Left ventricle myocardium inferior (tissue), 1 donor: ENCODE measurements at places on chromosomes 7 and 10. TPM values are rescaled to one million over a fixed set of nuclear protein-coding genes. Genes with fewer than 3 reads are reported as not detected.

VWDE gene
- total RNA-seq, result not detected

CLDN4 gene
- 0.27 TPM for total RNA-seq

DNA sequence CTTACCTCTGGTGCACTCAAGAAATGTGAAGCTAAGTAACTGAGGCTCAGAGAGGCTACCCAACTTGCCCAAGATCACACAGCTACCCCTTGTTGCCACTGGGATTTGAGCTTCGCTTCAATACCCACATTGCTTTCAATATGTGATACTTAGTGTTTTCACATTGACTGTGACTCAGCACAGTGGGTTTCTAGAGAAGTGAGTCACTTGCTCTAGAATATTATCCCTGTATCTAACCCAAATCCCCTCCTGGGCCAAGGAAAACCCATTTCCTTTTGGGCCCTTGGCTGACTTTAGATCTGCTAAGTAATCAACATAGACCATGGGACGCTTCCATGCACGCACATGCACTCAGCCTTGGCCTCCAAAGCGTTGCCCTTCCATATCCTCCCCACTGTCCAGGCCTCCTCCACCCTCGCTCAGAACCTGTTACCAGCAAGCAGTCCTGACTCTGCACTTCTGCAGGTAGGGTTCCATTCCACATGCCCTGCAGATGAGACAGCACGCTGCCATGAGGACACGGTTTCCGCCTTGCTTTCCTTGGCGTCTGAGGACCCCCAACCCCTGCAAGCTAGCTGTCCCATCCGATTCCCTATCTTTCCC, 87.7 kb upstream of the CHST15 start:
- H3K27ac ChIP-seq, result no peak overlapping the region
- H3K27me3 ChIP-seq, result no peaks in the 10 kb centered on the region
- H3K36me3 ChIP-seq, result no peaks in the 10 kb centered on the region
- no peak for DNase-seq
- no peak overlapping the region for H3K4me3 ChIP-seq

GRCh38 chr7:14368285-14368684, 378.8 kb upstream of the ETV1 start:
- no peak for DNase-seq
- H3K36me3 ChIP-seq, result no peaks in the 10 kb centered on the region
- H3K4me1 ChIP-seq, result no peaks in the 10 kb centered on the region
- H3K4me3 ChIP-seq, result no peak overlapping the region

DNA sequence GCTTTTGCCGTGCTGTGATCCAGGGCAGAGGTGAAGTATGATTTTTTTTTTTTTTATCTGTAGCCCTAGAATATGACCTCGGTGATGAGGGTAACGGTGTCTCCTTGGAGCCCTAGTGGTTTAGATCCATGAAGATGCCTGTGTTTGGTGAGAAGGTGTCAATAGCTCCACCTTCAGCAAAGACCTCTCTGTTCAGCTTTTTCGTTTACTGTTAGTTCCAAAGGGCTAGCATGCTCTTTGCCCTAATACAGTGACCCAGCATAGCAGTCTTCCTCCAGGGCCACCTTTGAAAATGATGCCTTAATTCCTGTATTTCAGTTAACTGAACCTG, 746 bp upstream of the MRPS16 start:
- H3K36me3 ChIP-seq, result peaks cover 22% of the 10 kb centered on the region
- H3K4me1 ChIP-seq, result peaks cover 36% of the 10 kb centered on the region
- H3K27me3 ChIP-seq, result no peaks in the 10 kb centered on the region
- no peak for DNase-seq
- H3K27ac ChIP-seq, result peak overlapping the region; percentile 94

DNA sequence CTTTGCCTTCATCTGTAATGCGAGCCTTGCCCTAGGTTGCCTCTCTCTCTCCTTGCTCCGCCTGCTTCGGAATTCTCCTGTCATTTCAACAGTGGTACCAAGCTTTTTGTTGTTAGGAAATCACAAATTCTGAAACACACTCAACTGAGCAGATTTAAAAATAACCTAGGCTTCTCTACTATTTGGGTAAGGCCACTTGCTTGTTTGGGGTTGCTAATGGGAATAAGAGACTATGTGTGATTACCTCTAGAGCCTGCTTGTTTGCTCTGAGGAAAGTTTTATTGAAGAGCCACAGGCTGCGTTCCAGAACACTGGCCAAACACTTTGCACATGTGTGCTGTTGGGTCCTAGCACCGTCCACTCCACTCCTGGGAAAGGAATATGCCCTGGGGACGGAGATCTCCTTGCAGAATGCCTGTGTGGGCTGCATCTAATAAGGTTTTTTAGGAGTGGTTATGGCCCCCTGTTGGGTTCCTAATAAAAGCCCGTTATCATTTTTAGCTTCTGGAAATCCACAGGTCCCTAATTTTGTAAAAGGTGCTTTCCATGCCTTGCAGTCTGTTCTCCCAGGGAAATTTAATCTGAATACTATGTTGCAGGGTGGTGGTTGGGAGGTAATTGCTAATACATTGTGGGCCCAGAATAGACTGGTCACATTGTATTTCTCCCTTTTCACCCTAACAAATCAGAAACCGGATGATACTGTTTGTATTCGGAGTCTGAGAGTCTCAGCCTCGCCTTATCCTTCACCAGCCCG, 68.7 kb upstream of the KLF6 start:
- H3K27ac ChIP-seq, result peak overlapping the region; percentile 55
- H3K4me1 ChIP-seq, result peaks cover 28% of the 10 kb centered on the region
- no peak for DNase-seq

DNA sequence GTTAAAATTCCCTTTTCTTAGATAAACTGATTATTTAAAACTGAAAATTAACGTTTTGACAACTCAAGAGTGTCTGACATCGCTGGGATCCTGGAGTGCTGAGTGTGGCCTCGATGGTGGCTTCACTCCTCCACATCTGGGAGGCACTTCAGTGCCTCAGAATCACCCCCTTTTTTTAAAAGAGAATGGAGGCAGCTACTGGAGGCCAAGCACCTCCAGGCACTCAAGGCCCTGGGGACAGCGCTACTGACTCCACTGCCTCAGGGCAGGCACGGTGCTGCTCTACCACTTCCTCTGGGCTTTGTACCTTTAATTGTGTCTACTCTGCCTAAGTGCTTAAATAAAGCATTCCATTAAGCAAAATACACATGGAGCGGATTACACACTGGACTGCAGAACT, 27.2 kb upstream of the NCAPG2 start:
- no peak overlapping the region for H3K27ac ChIP-seq
- H3K36me3 ChIP-seq, result peaks cover 68% of the 10 kb centered on the region
- H3K27me3 ChIP-seq, result no peaks in the 10 kb centered on the region
- DNase-seq, result no peak
